ENCODE measurements at places on chromosomes 5 and 9.

- DNase-seq: no peak
These were observed 31.3 kb downstream of the NDUFA8 start for GRCh38 chr9:122128007-122128968.

- no peak for DNase-seq
These were observed 2.9 kb downstream of the CCDC107 start for GRCh38 chr9:35660966-35661415.

GRCh38 chr9:15965246-15965745 is 412.5 kb downstream of the CCDC171 start:
- no peak for DNase-seq

GRCh38 chr5:90477073-90477472 is 2.4 kb downstream of the POLR3G start:
- DNase-seq: no peak

DNA sequence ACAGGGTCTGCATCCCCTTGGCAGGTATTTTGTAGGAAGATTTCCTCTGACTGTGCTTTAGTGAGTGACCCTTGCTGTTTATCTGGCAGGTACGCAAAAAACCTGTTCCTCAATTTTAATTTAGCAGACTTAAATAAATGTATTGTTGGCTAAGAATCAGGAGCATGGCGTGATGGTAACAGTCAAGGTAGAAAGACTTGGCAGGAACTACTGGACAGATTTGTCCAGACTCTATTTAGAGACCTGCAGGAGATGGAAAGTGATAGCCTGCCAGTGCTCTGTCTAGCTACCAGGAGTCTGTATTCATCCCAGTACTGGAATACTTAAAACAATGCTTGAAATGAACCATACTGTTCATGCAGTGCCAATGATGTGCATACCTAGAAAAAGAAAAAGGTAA is 78.8 kb upstream of the MAST4 start:
- no peak for DNase-seq
